Stimulated activated CD4-positive, alpha-beta T cell treated with anti-CD3 and anti-CD28 coated beads, TNF-alpha, amount 100 ng/mL, for 1 hour (primary cell): ENCODE measurements at places on chromosomes 12 and 14.

- DNase-seq, result no peak
Observed at GRCh38 chr12:10521555-10521954, 15.9 kb downstream of the EIF2S3B start.

DNA sequence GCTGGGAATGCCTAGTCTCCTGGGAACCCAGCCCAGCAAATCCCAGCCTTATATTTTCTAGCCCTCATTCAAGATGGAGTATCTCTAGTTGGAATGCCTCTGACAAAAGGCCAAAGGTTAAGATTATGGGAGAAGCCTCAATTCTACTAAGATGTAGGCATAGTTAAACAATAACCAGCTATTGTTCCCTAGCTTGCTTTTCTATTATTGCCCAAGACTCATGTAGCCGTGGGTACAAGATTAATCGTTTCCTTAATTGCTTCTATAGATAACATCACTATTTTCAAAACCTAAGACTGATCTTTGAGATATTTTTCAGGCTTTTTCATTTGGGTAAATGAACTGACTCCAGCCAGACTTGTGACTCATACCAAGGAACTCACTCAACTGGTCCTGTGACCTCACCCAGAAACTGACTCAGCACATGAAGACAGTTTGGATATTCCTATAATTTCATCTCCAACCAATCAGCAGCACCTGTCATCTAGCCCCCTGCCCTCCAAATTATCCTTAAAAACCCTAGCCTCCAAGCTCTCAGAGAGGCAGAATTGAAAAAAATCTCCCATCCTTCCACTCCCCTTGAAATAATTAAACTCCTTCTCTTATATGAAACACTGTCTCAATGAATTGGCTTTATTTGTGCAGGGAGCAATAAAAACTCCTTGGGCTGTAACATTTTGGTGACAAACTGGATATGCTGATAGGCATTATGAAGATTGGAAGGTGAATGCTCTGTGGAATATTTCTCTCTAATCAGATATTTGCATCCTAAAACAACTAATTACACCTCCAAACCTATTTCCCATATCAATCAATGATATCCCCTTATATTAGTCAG lies 589.0 kb downstream of the C12orf50 start:
- DNase-seq, result no peak

DNA sequence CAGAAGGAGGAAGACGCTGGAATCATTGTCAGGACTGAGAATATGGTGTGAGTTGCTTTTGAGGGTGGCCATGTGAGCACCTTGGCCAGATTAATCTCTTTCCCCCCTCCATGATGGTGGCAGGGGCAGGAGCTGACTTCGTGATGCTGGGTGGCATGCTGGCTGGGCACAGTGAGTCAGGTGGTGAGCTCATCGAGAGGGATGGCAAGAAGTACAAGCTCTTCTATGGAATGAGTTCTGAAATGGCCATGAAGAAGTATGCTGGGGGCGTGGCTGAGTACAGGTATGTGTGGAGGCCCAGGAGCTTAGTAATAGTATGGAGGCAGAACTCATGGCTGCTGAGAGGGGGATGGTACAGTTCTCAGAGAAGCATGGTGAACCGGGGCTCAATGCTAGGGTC lies 4.3 kb downstream of the TINF2 start:
- DNase-seq, result no peak

DNA sequence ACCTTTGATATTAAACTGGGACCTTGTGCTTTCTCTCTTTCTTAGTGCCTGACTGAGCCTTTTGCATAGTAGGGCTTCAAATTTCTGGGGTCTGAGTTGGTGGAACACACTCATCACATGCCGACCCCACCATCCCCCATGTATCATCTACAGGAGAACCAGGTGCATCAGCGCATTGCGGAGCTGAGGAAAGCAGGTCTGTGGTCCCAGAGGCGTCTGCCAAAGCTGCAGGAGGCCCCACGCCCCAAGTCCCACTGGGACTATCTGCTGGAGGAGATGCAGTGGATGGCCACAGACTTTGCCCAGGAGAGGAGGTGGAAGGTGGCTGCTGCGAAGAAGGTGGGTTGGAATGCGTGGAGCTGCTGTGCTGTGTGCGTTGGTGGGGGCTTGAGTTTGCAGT lies 37.8 kb downstream of the EP400 start:
- no peak for DNase-seq

DNA sequence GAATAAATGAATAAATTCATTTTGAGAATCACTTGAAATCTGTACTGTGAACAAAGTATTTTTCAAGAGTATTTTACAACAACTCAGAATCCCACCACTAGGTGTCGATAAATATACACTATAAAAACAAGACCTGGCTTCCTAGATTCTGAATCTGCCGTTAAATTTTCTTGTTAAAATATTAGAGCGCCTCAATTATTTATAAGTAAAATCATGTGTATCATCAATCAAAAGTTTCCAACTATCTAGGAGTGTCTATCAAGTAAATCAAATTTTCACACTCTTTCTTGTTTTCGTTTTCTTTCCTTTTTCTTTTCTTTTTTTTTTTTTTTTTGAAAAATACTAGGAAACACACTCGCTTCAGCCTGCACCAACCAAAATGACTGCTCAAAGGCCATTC lies 179.2 kb upstream of the DCN start:
- no peak for DNase-seq

- no peak for DNase-seq
Observed at GRCh38 chr12:93778306-93778705, 101.1 kb downstream of the CRADD start.

DNA sequence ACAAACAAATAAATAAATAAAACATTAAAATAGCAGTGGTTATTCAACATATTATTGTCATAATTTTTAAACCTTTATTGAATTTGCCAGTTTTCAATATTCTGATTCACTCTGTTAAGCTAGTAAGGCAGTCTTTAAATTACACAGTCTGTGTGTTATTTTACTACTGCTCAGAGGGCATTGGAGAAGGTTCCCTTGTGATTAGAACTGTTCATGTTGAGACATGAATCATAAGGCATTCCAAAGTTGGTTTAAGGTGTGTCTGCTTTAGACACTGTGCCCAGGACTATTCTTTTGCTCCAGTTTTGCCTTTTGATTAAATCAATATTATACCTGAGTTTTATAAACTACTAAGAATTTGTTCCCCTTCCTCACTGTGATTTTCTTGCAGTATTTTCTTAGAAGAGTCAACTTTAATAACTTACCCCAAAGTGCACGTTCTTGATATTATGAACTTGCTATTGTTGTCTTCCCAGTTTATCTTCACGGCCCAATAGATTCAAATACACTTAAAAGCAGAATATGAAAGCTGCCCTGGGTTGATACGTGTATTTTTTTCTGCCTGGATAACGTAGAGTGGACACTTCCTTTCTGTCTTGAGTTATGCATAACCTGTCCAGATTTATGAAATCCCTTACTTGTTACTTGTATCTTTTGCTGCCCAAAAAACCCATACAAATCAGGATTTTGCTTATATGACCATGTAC lies 105.3 kb upstream of the BCAT1 start:
- no peak for DNase-seq
